ENCODE measurements at places on chromosomes 3 and 15.

DNA sequence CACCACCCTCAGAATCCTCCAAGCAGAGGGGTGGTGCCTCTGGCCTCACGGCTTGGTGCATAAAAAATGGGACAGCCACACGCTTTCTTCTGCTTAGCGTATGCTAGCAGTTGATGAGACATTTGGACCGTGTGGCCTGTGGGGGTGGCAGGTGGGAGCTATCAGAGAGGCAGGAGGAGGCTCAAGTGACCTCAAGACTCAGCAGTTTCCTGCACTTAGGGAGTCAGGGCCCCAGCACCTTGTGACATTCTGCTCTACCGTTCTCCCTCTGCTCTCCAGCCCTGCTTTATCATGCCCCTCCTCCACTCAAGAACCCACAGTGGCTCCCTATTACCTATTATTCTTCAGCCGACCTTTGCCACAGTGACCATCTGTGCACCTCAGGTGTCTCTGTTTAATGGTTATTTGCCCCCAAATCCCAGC is 41.0 kb upstream of the CGNL1 start:
- no peak for DNase-seq

- DNase-seq = no peak
Measured at GRCh38 chr3:65130782-65131181, 443.0 kb upstream of the ADAMTS9 start.

GRCh38 chr3:5274091-5274490 is 86.6 kb downstream of the EDEM1 start:
- DNase-seq = no peak

GRCh38 chr15:80326270-80326669 is 74.3 kb upstream of the CTXND1 start:
- DNase-seq = no peak

GRCh38 chr3:24290596-24290995 is 204.1 kb downstream of the THRB start:
- DNase-seq = no peak
